CD8-positive, alpha-beta memory T cell (primary cell): ENCODE measurements at places on chromosomes 3 and 15.

DNA sequence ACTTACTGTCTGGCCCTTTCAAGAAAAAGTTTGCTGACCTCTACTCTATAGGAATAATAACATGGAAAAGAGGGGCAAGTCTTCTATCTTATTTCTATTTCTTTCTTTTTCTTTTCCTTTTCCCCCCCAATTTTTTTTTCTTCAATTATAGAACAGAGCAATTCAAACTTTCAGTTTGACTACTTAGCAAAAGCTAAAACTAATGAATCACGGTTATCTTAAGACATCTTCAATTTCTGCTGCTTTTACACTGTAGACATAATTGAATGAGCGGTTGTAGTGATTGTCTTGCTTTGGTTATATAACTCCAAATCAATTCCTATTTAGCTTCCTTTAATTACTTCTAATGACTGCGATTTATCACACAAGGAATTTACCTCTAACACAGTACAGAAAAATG, 74.3 kb upstream of the P2RY1 start:
- no peak for DNase-seq

DNA sequence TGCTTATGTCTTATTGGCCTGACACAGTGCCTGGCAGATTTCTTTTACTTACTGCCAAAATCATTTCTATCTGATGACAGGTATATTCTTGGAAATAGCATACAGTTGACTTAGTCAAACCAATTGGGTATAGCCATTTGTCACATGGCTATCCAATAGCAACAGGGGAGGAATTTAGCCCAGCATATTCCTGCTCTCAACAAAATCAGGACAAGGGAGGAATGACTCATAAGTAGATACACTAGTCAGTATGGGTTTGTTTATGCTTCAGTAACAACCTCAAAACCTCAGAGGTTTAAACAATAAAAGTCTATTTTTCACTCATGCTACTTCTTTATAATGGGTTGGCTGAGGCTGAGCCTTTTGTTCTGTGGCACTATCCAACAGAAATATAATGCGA, 38.0 kb upstream of the VILL start:
- no peak for DNase-seq

DNA sequence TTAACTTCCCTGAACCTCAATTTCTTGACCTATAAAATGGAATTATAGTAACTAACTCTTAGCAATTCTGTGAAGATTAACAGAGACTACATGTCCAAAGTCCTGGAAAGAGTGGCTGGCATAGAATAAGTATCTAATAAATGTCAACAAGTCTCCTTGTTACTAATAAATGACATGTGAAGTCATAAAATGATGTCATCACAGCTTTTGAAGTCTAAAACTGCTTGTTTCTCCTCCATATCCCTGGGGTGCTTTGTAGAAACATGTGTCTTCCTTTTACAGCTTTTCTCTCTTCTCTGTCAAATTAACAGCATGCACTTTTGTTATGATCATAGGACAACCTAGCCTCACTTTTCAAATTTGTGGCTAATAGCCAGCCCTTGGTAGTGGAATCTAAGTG, 510.2 kb downstream of the NTRK3 start:
- no peak for DNase-seq

DNA sequence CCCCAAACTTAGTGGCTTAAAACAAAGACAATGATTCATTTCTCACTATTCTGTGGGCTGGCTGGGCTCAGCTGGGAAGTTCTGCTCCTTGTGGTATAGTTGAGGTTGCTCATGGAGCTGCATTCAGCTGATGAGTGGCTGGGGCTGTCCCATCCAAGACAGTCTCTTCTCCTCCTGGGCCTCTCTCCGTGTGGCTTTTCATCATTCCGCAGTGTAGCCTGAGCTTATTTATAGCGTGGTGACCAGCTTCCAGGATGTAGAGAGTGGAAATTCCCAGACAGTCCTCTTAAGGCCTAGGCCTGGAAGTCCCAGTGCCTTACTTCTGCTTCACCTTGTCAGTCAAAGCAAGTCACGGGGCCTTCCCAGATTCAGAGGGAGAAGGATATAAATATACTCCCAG, 136.7 kb upstream of the DAZL start:
- DNase-seq, result no peak

- DNase-seq, result no peak
Measured at GRCh38 chr3:120442975-120443517, 7.7 kb downstream of the FSTL1 start.
